ENCODE measurements at places on chromosomes 1 and 21.

DNA sequence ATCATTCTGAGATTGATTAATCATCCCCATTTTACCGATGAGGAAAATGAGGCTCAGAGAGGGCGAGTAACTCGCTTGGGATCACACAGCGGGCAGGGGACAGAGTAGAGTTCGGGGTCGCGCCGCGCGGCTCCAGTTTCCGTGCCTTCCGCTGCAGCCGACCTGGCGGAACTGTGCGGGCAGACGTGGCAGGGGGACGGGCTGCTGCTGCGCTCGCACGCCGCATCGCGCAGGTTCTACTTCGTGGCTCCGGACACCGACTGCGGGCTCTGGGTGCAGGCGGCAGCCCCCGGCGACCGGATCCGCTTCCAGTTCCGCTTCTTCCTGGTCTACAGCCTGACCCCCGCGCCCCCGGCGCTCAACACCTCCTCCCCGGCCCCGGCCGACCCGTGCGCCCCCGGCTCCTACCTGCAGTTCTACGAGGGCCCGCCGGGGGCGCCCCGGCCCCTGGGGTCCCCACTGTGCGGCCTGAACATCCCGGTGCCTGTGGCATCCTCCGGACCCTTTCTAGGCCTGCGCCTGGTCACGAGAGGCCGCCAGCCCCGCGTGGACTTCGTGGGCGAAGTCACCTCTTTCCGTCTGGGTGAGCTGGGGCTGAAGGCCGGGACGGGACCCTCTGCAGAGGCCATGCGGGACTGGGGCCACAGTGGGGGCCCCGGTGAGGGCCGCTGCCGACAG, 2.3 kb downstream of the LDLRAD2 start:
- no peak for DNase-seq

DNA sequence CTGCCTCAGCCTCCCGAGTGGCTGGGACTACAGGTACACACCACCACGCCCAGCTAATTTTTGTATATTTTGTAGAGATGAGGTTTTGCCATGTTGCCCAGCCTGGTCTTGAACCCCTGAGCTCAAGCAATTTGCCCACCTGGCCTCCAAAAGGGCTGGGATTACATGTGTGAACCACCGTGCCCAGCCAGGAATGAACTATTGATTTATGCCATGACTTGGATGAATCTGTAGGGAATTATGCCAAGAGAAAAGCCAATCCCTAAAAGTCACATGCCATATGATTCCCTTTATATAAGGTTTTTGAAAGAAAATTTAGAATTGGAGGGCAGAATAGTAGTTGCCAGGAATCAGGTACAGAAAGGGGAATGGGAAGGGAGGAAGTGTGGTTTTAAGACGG, 19.1 kb upstream of the SLC45A3 start:
- DNase-seq: no peak

- no peak for DNase-seq
These were observed 85.1 kb downstream of the STUM start for GRCh38 chr1:226633541-226634165.

DNA sequence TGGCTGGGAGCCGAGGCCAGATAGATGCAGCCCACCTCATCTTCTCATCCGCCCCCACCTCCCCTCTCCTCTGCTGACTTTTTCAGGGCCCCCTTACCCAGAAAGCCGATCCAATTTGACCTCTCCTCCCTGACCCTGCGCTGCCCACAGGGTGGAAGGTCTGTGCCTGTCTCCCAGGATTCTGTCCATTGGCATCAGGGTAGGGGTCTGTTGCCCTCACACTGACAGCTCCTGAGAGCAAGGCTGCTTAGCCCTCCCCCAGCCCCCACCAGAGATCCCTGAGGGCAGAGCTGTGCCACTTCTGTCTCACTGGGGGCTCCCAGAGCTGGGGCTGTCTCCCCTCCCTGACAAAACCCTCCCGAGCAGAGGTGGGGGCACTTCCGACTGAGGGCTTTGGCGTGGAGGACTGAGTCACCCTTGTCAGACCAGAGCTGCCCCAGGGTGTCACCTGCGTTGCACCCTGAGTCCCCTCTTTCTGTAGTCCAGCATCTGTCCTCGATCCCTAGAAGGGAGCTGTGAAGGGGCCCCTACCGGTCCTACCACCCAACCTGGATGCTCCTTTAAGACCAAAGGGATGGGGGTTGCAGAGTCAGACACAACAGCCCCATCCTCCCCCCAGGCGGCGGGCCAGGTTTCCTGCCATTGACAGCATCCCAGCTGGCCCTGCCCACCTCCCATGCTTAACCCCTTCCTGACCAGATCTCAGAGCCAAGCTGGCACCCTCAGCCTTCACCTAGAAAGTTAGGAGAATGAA, 2.4 kb upstream of the FAM110D start:
- DNase-seq: no peak

GRCh38 chr1:236058141-236058934, 6.6 kb downstream of the NID1 start:
- no peak for DNase-seq

DNA sequence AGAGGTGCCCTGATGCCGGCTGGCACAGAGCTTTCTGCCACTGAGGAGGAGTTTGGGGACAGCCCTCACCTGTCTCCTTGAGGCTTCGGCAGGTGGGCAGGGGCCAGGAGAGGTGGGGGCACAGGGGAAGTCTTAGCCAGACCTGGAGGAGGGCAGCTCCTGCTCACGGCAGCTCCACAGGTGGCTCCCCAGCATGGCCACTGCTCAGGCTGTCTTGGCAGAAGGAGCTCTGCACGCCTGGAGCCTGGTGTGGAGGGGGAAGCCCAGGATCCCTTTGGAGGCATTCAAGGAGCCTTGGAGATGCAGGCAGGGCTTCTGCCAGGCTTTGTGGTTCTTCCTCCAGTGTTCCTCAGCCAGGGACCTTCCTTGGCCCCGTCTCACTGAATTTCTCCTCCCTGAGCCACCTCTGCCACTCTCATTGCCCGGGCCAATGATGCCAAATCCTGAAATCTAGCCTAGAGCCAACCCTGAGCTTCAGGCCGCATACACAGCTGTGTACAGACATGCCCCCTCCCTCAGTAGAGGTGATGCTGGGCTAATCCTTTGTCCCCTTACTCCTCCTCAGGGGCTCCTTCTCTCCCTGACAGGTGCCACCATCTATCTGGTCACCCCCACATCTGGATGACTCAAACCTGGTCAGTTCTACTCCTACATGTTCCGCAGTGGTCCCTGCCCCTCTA, 251.8 kb upstream of the VAMP3 start:
- no peak for DNase-seq

- DNase-seq: no peak
These were observed 35.4 kb upstream of the ENAH start for GRCh38 chr1:225688345-225688744.

DNA sequence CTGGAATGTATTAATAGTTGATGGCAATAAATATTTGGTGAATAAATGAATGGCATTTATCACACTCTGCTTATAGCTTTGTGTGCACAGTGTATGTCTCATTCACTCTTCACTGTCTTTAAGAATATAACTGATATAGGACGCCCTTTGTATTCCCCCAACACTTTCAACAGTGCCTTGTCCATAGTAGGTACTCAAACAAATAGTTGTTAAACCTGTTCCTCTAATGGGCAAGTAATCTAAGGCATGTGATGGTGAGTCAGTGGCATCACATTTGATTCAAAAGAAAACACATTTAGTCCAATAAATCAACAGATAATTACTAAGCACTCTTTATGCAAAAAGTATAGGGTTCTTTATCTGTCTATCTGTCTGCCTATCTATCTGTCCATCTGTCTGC, 11.2 kb upstream of the RXRG start:
- DNase-seq: no peak

DNA sequence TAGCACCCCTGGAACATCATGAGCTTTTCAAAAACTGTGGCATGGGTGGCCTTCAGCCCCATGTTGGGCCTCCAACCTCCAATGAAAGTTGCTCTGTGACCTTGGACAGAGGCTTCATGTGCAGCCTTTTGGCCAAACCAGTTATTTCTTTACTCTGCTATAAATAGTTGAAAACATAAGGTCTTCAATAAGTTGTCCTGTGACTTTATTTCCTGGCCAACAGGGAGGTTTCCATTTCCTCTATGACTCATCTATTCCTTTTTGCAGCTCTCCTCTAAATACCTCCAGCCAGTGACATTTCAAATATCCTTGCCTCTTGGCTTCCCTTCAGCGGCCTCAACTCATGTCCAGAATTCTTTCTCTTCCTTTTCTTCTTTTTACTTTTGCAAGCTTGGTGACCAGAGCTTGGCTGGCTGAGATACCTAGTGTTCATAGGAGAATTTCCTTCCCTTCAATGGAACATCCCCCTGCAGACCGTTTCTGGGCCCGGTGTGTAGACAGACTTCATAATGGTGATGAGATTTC, 22.7 kb upstream of the TRIM67 start:
- DNase-seq: no peak

- DNase-seq: no peak
These were observed 586 bp downstream of the COL24A1 start for GRCh38 chr1:86155807-86156565.

DNA sequence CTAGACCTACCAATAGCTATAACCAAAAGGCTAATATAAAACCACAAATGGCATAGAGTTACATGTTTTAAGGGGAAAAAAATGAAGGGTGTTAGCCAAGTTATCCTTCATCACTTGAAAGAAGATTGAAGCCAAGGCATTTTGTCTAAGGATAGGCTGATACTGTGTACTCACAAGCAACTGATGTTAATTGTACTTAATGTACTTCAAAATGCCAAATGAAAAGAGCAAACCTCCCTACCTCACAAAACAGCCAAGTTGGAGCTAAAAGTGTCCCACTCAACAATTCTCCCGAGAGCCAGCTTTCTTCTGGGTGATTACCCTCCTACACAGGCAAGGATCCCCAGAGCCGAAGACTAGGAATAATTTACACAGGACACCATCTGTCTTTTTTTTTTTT, 4.4 kb upstream of the IGSF3 start:
- no peak for DNase-seq

DNA sequence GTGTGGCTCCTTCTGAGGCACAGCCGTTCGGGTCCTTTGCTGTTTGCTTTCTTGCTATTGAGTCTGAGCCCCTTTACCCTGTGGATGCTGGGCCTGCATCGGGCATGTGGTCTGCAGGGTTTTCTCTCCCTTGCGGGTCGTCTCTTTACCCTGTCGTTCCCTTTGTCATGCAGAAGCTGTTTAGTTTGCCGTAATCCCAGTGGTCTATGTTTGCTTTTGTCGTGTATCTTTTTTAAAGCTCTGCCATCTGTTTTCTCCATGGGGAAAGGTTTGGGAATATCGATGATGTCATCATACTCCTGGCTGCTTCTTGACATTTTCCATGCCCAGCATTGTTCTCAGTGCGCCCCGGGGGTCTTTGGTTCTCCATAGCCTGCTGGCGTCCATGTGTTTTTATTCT, 68.2 kb downstream of the AGPAT3 start:
- no peak for DNase-seq

DNA sequence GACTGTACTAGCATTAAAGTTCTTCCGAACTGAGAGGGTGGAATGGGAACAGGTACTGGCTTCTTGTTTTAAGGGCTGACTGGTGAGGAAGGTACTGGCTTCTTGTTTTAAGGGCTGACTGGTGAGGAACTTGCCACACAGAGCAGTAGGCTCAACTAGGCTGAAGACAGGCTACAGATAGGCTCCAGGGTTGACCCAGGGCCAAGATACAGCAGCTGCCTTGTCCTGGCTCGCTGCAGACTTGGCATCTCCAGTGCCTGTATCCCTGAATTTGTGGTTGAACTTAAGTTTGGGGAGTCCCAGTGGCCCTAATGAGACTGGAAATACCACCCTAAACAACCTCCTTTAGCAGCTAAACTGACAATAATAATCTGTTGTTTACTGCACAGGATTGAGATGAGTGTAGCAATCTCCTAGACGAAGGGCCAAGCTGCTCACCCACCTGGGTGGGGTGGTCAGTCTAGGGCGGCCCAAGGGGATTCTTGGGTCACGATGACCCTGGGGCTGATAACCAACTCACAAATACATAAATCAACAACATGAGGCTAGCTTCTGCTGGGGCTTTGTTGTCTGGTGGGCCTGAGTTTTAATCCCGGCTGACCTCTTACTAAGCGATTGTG, 227.1 kb downstream of the DISC1 start:
- DNase-seq: no peak

- DNase-seq: no peak
These were observed 29.3 kb downstream of the C1orf116 start for GRCh38 chr1:207003210-207003609.

DNA sequence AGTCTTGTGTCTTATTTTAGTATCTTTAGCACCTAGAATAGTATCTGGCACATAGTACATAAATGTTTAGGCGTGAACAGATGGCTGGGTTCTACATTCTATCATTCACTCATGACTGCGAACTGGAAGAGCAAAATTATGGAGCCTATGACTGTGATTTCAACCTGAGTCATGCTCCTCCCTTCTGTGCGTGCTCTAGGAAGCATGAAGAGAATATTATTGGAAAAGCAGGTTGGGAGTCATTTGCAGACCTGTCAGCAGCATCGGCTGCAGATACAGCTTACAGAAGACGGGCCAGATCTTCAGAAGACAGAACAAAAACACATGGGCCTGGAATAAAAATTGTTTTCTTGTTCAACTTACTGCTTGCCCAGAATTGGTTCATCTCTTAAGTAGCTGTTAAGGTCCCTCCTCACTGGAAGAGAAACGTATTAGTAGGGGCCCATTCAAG, 344.0 kb upstream of the USP24 start:
- DNase-seq: no peak

GRCh38 chr1:63653976-63654375, 60.8 kb downstream of the PGM1 start:
- no peak for DNase-seq

DNA sequence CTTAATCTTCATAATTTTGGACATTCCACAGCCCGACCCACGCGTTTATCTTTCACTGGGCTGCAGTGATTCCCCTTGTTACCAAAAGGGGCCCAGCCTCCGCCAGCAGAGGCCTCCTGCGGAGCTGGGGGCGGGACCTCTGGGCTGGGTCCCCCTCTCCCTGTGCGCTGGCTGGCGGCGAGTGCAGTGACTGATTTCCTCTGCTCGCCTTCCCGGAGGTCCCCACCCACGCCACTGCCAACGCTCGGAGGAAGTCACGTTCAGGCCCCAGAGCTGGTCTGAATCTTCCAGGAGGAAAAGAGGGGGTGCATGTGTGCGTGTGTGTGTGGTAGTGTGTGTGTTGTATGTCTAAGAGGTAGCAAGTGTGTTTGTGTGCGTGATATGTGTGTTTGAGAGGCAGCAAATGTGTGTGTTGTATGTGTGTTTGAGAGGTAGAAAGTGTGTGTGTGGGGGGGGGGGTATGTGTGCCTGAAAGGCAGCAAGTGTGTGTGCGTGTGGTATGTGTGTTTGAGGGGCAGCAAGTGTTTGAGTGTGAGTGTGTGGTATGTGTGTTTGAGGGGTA, 35.0 kb upstream of the JAK1 start:
- DNase-seq: no peak
